ENCODE measurements at places on chromosomes 1 and 21.
A peak's percentile ranks its signal among the peaks of the same experiment; 100 is the strongest.

- DNase-seq, result no peak
Measured at GRCh38 chr21:30336596-30336995, 898 bp downstream of the KRTAP27-1 start.

DNA sequence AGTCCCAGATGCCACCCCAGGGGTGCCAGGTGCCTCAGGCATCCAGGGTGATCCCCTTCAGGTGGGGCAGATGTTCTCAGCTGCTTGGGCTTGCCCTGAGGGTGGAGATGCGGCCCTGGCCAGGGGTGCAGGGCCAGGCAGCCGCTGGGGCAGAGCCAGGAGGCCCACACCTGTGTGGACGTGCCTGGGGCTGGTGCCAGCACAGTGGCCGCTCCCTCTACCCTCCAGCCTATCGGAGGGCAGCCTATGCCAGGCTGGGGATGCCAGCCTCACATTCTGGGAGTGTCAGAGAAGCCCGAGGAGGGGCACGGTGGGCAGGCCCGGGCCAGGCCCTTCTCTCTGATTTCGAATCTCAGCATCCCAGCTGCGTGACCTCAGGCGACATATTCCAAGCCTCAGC, 96.5 kb upstream of the WNT4 start:
- no peak for DNase-seq

DNA sequence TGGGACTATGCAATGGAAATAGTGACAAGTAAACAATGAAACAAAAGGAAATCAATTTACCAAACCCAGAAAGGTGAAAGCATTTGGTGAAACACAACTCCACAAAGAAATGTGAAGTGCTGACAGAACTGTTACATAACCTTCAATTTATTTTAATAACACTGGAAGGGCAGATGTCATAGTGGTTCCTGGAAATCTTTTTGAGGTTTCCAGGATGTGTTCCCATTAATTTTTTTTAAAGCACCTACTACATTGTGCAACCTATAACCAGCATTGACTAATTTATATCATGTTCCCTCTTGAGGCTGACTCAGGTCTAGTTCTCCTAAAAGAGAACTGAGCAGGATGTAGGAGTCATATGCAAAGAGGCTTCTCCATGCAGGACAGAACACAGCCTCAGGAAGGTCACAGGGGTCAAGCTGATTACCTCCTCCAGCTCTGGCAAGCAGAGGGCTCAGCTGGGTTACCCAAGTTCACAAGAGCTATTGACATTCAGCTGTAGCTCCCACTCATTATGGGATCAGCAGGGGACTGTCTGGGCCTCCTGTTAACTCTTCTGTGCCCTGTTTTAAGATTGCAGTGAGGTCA, 157.1 kb upstream of the NRIP1 start:
- DNase-seq, result no peak

- no peak for DNase-seq
Measured at GRCh38 chr1:226676381-226676780, 62.7 kb downstream of the ITPKB start.

DNA sequence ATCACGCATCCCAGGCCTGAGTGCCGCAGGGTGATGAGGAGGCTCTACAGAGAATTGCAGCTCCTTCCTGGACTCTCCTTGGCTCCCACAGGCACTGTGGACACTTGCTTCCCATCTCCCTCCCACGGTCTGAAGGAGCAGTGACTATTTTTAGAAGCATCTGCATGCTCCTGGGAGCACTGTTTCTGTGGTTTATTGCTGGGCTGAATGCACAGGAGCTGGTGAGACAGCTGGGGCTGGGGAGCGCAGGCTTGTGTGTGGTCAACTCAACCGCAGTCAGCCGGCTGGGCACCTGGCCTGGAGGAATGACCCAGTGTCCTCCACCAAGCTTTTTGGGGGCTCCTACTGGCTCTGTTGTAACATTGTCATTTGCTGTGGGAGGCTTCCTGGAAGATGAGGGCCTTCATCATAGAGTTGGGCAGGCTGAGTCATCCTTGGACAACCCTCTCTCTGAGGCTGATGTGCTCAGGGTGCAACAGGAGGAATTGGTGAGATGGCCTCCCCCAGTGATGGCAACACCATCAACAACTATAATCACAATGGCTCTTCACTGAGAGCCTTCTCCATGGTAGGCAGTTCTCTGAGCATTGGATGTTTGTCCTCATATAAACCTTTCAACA, 1.7 kb downstream of the NFASC start:
- DNase-seq, result no peak

GRCh38 chr1:12447849-12448312, 170.1 kb downstream of the DHRS3 start:
- no peak for DNase-seq

- no peak for DNase-seq
Measured at GRCh38 chr1:63668298-63668697, 75.1 kb downstream of the PGM1 start.

DNA sequence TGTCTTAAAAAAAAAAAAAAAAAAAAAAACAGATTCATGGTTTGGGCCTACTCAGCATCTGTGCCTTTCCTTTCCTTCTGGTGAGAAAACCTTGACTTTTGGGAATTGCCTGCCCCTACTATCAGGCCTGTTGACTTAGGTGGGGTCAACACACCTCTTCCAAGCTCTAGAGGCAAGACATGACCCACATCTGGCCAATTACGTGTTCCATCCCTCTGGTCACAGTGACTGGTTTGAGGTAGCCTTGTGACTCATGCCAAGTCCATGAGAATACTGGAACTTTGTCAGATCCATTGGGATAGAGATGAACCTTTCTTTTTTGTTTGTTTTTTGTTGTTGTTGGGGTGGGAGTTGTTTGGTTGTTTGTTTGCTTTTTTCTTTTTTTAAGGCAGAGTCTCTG, 37.3 kb upstream of the KHDRBS1 start:
- DNase-seq, result no peak

DNA sequence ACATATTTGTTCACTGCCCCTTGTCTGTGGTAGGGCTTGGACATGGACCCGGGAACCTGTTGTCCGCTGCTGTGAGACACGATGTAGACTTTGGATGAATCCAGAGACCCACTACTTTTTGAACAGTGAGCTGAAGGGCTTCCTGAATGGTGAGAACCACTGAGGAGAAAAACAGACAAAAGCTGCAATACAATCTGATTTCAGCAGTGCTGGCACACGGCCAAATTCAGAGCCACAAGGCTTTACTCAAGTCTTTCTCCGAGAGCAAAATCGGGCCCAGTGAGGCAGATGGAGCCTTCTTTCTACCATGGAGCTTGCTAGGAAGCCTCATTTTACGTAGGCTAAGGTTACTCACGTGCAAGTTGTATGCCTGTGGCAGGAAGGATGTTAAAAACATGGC, 197.6 kb downstream of the SIPA1L2 start:
- DNase-seq, result no peak

GRCh38 chr21:25573409-25574206, 33.7 kb downstream of the MRPL39 start:
- DNase-seq, result peak; percentile 42

DNA sequence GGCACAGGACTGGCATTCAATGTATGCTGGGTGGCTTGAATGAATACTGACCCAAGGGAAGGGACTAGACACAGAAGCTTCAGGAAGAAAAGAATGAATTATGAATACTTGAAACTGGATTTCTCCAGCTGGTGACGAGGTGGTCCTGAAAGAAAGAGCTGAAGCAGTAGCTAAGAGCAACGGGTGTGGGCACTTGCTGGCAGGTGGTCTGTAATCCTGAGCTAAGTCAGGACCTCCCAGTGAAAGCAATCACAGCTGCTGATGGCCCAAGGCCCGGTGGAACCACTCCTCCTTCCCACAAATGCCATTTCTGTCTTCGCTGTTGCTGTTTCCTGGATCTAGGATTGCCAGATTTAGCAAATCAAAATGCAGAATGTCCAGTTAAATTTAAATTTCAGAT, 47.0 kb downstream of the NEK2 start:
- no peak for DNase-seq

- DNase-seq, result no peak
Measured at GRCh38 chr1:20319456-20320220, 29.0 kb downstream of the VWA5B1 start.

DNA sequence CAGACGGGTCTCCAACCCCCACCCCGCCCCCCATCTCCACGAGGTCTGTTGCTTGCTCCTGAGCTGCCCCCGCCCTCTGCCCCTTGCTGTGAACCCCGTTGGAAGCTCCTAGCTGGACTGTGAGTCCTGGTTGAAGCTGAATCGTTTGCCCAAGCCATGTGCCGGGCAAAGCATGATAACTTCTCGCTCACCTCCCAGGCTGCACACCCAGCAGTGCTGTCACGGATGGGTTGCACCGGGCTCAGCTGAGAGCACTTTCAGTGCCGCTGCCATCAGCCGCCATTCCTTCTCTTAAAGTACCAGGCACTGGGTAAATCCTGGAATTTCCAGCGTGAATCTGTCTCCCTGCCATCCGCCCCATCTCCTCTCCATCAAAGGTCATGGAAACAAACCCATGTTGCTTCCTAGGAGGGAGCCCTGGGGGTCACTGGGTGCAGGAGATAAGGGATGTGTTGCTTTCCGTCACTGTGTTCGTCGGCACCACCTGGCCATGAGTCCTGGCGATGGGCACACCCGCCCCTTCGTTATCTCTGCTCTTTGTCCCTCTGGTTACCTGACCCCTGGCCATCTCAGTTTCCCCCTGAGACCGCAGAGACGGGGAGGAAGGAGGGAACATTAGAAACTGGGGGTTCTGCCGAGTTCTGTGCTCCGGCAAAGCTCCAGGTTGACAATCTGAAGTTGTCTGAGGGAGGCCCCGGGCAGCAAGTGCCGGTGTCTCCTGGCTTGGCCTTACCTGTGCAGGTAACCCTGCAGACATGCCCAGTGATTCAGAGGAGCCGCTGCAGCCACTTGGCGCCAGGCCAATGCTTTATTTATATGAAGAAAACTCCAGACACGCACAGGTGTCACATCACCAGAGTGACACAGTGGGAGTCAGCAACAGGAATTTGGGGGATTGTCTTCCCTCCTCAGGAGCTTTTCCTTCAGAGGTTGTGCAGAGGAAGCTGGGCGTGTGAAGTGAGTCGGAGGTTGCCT, 2.7 kb downstream of the PDE9A start:
- DNase-seq, result no peak

DNA sequence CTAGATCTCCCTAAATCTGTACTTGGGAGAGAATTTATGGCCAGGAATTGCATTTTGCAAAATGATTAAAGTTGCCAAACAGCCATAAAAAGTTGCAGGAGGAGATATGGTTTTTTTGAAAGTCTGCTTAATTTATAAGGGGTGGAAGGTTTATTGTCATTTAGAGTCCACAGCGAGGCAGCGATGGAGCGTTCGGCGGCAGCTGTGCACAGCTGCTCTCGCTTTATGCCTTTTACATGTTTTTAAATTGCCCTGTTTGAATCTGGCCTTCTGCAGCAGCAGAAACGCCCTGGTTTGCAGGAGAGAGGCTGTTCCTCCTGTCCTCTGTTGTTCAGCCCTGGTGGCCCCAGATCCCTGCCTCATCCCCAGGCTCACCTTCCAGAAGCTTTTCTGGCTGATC, 144.9 kb upstream of the POU3F1 start:
- DNase-seq, result no peak

GRCh38 chr1:46396441-46397398, 2.6 kb downstream of the FAAH start:
- no peak for DNase-seq

GRCh38 chr1:29855561-29856160, 619.3 kb downstream of the PTPRU start:
- no peak for DNase-seq

DNA sequence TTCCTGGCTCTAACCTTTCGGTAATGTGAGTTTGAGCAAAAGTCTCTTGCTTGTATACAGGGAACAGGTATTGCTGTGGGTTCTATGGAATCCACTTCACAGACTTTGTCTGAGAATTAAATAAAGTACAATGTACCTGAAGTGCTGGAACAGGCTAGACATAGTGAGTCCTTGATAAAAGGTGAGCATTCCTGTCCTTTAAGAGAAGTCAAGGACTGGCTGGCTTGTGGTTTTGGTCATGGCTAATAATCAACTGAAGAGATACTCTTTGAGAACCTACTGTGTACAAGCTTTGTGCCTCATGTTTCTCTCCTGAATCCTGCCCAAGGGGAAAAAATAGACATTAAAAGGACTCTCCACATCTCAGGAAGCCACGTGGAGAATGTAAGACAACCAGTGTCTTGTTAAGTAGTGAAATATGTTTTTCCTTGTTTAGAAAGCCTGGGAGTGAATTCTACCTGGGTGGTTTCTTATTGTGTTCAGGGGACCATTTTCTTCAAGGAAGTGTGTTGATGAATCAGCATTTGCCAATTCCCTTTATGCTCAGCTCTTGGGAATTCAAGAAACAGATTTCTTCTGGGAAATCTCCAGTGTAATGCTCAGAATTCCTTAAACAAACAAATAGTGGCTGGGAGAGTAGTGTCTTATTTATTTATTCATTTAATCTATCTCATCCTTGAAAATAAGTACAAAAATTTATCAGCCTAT, 55.2 kb upstream of the PLD5 start:
- DNase-seq, result no peak

- no peak for DNase-seq
Measured at GRCh38 chr1:83531521-83532309, 467.2 kb downstream of the TTLL7 start.

GRCh38 chr1:28580722-28581530, 11.1 kb upstream of the RAB42 start:
- DNase-seq, result peak; percentile 72

- peak; percentile 73 for DNase-seq
Measured at GRCh38 chr21:45973475-45974072, 8.0 kb upstream of the COL6A1 start.

GRCh38 chr21:31938330-31939301, 65.8 kb downstream of the HUNK start:
- no peak for DNase-seq

GRCh38 chr1:70778056-70778762, 269.4 kb downstream of the PTGER3 start:
- DNase-seq, result no peak

DNA sequence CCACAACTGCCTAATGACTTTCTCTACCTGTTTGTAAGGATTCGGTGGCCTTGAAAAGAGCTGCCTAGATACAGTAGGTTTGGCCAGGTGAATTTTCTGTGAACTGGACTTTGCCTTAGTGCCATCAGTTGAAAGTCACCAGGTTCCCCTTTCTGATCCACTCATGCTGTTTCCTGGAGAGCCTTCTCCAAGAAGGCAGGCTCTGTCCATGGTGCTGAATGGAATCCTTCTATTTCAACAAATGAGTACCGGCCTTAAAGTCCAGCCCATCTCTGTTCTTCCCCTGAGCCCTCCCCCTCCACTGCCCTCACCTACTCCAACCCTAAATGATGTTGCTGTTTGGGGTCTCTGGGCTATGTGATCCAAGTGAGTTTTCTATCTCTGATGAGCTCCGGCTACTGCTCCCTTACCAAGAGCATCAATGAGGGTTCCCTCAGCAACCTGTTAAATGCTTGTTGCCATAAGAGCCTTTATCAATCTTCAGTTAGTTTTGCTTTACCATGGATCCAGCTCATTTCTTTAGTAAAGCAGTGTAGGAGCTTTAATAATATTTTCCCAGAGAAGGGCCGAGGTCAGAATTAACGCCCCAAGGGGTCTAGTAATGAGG, 500.4 kb downstream of the PTPRU start:
- DNase-seq, result peak; percentile 29

DNA sequence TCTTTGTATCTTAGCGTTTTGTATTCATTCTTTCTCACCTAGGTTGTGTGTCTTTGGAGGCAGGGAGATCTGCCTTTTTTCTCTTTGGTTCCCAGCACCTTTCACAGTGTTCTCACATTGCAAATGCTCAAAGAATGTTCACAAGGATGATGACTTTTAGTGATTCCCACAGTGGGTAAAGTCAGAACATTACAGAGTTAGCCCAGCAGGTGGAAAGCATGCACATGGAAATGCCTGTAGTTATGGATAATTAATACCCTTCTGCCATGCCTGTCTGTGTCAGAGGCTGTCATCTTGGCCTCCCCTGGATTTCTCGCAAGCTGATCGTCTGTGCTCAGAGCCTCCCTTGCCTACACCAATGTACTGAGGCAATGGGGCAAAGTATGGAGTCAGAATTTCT, 458.9 kb downstream of the LMO4 start:
- DNase-seq, result no peak
